Fibroblast of lung (primary cell): ENCODE measurements at places on chromosomes 1 and 21.

GRCh38 chr1:157505481-157506272 lies 46.6 kb downstream of the FCRL5 start:
- peak; percentile 47 for DNase-seq
- H3K36me3 ChIP-seq = no peaks in the 10 kb centered on the region
- H3K4me1 ChIP-seq = no peaks in the 10 kb centered on the region

- DNase-seq = no peak
- no peak overlapping the region for H3K4me3 ChIP-seq
- H3K27ac ChIP-seq = no peak overlapping the region
- H3K4me1 ChIP-seq = peaks cover 14% of the 10 kb centered on the region
Observed at GRCh38 chr21:38280867-38281266, 24.1 kb downstream of the KCNJ15 start.

- no peak overlapping the region for H3K27ac ChIP-seq
- no peak overlapping the region for H3K4me3 ChIP-seq
- H3K4me1 ChIP-seq = no peaks in the 10 kb centered on the region
- H3K27me3 ChIP-seq = no peaks in the 10 kb centered on the region
Observed at GRCh38 chr1:25793585-25794170, 6.3 kb upstream of the SELENON start.

DNA sequence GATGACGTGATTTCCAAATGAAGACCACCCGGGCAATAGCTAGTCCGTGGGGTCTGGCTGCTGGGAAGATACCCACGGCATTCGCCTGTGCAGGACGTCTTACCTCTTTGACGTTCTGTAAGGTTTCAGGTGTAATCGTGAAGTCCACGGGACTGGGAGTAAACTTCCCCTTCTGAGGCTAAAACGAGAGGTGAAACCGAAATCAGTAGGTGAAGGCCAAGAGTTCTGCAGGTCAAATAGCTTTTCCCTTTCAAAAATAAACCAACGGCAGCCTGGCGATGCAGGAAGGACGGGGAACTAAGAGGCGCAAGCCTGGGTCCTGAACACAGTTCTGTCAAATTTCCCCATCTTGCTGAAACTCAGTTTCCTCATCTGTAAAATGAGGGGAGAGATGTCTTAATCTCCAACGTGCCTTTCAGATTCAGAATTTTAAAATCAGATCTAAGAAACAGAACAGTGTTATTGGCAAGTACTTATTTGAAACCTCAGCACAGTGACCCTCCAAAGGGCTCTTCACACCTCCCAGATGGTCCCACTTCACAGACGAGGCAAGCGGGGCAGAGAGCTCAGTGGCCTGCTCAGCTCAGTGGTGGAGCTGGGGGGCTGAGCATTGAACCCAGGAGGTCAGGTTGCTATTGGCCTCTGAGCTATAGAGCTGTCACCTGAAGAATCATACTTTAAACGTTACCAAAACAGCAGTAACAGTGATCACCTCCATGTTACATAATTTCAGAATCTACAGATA lies 34.7 kb downstream of the VPS26C start:
- no peaks in the 10 kb centered on the region for H3K4me1 ChIP-seq
- H3K36me3 ChIP-seq = peaks cover 27% of the 10 kb centered on the region
- H3K4me3 ChIP-seq = no peak overlapping the region
- H3K27ac ChIP-seq = no peak overlapping the region

- H3K4me1 ChIP-seq = no peaks in the 10 kb centered on the region
- no peaks in the 10 kb centered on the region for H3K27me3 ChIP-seq
- H3K36me3 ChIP-seq = no peaks in the 10 kb centered on the region
- H3K27ac ChIP-seq = no peak overlapping the region
Observed at GRCh38 chr1:218667781-218668516, 322.8 kb downstream of the TGFB2 start.

- H3K4me1 ChIP-seq = no peaks in the 10 kb centered on the region
- H3K4me3 ChIP-seq = no peak overlapping the region
Observed at GRCh38 chr1:186244825-186245224, 130.2 kb downstream of the TPR start.

DNA sequence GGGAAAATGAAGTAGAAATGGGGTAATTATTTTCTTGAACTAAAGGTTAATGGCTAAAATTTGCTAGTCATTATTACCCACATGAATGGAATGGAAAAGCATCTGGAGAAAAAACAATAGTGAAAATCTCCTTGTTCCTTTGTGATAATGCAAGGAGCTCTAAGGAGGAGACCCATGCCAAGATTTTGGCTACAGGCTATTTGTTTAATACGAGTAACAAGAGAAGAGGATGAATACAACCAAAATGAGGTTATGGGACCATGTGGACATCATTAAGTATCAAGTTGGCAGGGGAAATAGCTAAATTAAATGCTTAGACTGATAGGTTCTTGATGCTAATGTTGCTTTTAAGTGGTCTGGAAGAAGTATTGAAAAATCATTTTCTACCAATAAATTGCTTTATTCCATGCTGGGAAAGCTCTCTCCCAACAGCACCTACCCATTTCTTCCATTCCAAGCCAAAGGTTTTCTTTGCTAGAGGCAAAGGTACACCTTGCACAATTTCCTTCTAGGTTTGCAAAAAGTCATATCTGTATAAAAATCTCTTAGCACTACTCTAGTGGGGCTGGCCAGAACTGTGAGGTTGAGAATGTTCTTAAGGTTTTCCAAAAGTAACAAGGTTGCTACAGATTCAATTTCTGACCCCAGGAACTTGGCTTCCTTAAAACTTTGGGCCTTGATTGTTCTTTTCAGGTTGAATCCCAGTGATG lies 100.2 kb downstream of the SMYD2 start:
- DNase-seq = peak; percentile 54
- H3K27me3 ChIP-seq = no peaks in the 10 kb centered on the region
- H3K36me3 ChIP-seq = peaks cover 14% of the 10 kb centered on the region
- no peak overlapping the region for H3K27ac ChIP-seq

DNA sequence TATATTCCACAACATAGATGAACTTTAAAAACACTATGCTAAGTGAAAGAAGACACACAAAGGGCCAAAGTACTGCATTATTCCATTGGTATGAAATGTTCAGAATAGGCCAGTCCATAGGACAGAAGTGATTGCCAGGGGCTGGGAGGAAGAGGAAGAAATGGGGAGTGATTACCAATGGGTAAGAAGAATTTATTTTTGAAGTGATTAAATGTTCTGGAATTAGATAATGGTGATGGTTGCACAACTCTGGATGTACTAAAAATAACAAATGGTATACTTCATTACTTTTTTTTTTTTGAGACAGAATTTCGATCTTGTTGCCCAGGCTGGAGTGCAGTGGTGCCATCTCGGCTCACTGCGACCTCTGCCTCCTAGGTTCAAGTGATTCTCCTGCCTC lies 61.7 kb downstream of the CHD5 start:
- no peaks in the 10 kb centered on the region for H3K4me1 ChIP-seq
- no peak overlapping the region for H3K4me3 ChIP-seq
- H3K27me3 ChIP-seq = no peaks in the 10 kb centered on the region
